GM10248 (cell line): ENCODE measurements at places on chromosomes 2 and 18.
A peak's percentile ranks its signal among the peaks of the same experiment; 100 is the strongest.

DNA sequence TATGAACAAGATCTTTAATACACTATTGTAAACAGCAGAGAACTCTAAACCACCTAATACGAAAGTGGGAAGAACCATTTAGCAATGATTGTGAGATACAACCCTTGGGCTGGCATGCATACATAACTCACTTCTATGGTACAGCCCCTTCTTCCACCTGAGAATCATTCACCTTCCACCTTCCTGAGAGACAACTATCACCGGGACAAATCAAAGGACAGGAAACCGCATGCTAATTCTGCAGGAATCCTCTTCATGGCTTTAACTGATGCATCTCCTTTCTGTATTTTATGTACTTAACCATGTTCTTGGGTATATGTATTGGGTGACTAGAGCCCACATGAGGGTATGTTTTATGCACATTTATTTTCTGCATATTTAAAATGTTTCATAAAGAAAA lies 123.2 kb downstream of the TRABD2A start:
- no peak for DNase-seq

GRCh38 chr2:143802871-143803650 lies 673.8 kb downstream of the ARHGAP15 start:
- DNase-seq, result peak; percentile 55

GRCh38 chr2:37564356-37564755 lies 107.1 kb downstream of the CDC42EP3 start:
- DNase-seq, result no peak

- no peak for DNase-seq
These were observed 34.8 kb downstream of the METTL4 start for GRCh38 chr18:2536493-2536892.

DNA sequence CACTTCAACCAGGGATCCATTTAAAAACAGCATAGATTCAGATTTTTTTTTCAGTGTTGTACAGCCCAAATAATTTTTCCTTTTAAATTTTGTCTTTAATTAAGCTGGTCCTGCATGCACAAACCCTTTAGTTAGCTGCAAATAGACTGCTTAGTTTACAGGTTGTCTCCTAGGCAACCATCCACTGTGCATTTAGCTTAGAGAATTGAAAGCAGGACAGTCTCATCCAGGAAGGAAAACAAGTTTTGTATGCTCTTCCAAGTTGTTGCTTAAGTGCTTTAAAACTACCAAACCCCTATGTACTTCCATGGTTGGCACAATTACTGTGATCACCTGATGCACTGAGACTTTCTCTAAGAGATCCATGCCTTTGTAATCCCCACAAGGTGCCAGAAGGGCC lies at the start of gene MAP3K19:
Gene MAP3K19, minus strand, starts transcription at position 148 of the 400 bp plus-strand sequence. CDS start 22,800 bp downstream, outside the sequence.
- DNase-seq, result no peak

DNA sequence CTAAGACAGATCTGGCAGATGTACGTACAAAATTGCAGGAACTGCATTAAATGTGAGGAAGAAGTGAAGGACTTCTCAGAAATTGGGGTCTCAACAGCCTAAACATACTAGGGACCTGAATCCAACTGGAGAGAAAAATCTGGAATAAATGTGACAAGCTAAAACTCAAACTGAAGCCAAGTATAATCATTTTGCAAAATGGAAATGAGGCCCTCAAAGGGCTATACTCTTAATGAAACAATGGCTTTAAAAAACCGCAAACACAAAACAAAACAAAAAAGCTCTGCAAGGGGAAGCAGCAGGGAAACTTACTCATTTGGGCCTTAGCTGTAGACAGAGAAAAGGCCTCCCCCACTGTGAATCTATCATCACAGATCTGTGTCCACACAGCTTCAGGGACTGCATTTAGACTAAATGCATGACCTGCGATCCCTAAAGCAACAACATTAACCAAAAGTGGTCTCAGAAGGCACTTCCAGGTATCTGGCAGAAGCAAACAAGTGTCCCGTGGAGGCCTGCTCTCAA lies 63.2 kb downstream of the CCBE1 start:
- no peak for DNase-seq
